CD4-positive, alpha-beta T cell treated with Interleukin-2 at 100 ng/mL for 4 hours (primary cell): ENCODE measurements at places on chromosomes 1 and 21.

DNA sequence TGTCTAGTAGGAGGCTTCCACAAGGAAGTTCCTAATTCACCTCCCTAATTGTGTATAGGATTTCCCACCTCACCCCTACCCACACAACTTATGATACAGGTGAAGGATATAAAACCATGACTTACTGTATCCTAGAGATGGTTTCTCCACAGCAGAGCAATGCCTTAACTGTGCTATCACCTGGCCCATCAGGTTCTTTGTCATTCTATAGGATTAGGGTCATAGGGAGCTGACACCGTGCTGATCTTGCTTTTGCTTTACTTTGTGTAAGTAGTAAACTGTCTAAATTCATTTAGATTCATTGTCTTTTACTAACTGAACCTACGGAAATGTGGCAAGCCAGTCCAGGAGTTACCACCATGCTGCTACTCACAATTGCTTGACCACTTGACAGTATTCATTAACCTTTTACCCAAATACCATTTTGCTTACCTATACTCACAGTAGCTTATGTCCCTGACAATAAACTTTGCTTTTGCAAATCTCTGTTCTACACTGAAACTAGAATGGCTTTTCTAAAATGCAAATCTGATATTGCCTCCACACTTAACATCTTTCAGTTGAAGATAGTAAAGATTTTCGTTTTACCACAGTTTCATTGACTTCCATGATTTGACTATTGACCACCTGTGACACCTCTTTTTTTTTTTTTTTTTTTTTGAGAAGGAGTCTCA lies 147.6 kb downstream of the IFI44 start:
- DNase-seq: no peak

DNA sequence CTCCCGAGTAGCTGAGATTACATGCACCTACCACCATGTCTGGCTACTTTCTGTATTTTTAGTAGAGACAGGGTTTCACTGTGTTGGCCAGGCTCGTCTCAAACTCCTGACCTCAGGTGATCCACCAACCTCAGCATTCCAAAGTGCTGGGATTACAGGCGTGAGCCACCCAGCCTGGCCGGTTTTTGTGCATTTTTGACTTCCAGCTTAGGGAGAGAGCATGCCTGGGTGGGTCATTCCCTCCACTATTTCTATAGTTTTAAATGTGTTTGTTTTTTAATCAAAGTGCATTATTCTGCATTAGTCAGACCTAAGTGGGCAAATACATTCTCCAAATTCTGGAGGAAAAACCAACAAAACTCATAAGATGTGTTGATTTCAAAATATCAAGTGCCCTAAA lies 207.4 kb upstream of the NRIP1 start:
- no peak for DNase-seq

GRCh38 chr1:21518774-21519455 lies 9.7 kb downstream of the ALPL start:
- no peak for DNase-seq

- DNase-seq: peak; percentile 20
Measured at GRCh38 chr1:25033828-25034705, 104.0 kb upstream of the RUNX3 start.

DNA sequence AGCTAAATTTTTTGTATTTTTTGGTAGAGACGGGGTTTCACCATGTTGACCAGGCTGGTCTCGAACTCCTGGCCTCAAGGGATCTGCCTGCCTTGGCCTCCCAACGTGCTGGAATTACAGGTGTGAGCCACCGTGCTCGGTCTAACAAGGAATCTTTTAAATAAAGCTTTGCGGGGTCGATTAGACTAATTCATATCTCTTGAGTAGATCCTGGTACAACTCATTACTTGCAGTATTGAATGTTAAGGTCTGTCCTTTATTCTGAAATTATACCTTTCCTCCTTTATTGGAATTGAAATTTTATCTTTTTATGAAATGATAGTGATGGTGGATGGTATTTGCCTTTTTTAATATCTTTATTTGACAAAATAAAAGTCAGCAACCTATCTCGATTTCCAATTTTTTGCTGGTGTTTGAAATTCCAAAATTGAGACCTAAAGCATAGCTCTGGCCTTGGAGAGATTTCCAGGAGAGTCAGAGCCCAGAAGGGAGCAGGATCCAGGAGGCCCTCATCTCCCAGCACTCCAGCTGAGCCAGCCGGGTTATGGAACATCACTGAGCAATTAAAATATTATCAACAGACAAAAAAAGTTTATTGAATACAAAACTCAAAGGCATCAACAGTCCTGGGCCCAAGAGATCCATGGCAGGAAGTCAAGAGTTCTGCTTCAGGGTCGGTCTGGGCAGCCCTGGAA lies 4.7 kb downstream of the S100A2 start:
- no peak for DNase-seq

DNA sequence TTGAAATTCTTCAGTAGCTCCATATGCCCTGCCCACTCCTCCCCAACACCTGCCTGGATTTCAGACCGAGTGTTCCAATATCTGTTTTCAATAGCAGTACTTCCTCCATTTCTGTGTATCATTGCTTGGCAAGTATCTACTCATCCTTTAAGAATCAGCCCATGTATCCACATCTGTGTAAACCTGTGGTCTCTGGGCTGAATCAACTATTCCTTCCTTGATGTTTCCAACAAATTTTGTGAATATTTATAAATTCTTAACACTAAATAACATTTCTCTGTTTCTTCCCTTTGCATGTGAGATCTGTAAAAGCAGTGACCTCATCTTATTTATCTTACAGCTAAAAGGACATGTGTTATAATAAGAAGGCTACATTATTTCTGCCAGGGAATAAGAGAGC lies 26.0 kb upstream of the UAP1 start:
- no peak for DNase-seq

GRCh38 chr1:95057351-95057750 lies 15.4 kb downstream of the ALG14 start:
- no peak for DNase-seq

GRCh38 chr1:91059157-91059556 lies 37.3 kb upstream of the ZNF644 start:
- DNase-seq: no peak

DNA sequence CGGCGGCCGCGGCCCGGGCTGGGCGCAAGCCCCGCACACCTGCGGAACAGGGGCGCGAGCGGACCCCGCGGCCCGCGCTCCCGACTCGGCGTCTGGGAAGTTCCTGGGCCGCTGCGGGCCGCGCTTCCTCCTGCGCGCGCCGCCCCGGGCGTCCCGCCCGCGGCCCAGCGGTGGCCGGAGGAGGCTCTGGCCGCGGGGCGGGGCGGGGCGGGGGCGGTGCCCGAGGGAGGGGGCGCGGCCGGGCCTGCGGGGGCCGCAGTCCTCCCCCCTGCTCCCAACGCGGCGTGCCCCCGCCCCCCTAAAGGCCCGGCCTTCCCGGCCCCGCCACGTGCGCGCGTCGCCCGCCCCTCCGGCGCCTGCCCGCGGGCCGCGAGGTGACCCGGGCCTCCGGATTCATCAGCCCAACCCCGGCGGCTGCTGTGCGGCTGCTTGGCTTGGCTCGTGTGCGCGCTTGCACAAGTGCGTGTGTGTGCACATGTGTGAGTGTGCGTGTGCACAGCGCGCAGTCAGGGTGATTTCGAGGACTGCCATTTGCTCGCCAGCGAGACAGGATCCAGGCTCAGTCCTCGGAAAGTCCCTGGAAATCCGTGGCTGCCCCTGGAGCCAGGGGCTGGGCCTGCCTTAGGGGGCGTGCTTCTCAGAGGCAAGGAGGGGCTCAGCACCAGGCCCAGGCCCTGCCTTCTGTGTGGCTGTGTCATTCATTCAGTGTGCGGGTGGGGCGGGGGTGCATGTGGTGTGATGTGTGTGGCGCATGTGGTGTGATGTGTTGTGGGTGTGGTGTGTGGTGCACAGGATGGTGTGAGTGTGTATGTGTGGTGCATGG lies at the start of gene C2CD2:
Gene C2CD2, minus strand, starts transcription at position 188 of the 823 bp plus-strand sequence. CDS start 370 bp downstream, outside the sequence.
- no peak for DNase-seq

- DNase-seq: no peak
Measured at GRCh38 chr1:154145986-154146385, 8.9 kb downstream of the NUP210L start.

DNA sequence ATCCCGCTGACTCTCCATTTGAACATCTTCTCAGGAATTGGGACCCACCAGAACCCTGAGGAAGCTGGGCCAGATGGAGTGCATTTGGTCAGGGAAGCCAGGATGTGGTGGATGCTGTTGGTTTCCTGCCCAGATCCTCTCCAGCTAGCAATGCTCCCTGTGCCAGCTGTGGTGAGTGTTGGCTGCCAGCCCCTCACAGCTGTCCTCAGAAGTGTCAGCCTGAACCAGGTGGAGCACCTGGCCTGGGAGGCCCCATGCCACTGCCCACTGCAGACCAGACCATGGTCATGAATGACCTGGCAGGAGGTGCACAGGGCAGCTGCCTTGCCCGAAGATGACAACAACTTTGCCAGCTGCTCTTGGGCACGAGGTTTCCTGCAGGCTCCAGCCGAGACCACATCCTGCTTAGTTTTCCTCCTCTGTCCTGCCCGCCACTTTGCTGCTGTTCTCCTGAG lies 54.4 kb downstream of the PRSS38 start:
- peak; percentile 17 for DNase-seq

- no peak for DNase-seq
Measured at GRCh38 chr1:55206210-55206609, 9.0 kb downstream of the USP24 start.

DNA sequence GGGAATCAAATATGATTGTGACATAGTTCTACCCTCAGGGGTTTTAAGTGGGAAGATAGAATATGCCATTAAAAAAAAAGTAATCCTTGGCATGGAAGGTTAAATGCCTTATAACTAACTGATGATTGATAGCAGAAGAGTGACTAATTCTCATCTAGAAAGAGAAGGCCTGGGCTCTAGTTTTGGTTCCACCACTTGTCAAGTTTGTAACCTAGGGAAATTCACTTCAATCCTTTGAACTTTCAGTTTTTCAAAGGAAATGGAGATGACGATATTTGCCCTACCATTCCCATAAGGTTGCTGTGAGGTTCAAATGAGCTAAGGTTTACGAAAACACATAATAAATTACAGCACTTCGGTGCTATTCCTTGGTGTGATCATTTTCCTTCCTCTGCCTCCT lies 88.5 kb downstream of the GPR88 start:
- no peak for DNase-seq

- DNase-seq: no peak
Measured at GRCh38 chr1:61869691-61870109, 127.4 kb downstream of the PATJ start.

DNA sequence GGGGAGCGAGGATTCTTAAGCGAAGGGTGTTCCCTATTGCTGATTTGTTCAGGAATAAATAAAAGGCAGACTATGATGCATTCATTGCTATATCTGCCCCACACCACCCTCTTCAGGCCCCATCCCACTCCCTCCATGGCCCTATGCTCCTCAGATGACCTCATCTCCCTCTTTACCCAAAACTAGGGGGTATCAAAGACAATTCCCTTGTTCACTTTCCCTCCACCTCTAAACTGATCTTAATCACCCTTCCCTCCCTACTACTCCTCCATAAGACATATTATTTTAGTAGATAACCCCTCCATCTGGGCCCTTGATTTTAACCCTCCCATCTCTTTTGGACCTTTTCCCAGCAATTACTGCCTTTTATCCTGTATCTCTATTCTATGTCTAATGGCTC lies 434.9 kb upstream of the RUNX1 start:
- no peak for DNase-seq

DNA sequence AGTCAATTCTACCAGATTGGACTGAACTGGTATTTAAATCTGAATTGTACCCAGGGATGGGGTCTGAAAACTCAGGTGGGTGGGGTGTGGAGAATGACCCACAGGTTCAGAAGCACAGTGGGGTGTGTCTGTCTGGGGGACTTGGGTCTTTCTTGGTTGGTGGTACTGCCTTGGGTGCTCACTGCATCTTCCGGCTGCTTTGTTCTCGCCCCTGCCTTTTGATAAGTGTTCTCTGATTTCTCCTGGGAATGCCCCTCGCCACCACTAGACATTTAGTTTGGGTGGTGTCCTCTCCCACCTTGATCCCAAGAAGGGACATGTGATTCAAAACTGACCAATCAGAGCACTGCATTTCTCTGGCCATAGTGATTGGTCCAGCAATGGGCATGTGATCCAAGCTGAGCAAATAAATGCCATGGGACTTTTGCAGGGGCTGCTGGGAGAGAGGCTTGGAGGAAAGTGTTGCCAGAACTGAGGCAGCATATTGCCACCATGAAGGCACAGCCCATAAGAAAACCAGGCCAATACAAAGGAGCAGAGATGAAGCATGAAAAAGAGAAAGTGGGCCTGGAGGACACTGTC lies 270.5 kb downstream of the NPHP4 start:
- DNase-seq: no peak

GRCh38 chr1:16615253-16616252 lies 2.2 kb upstream of the NBPF1 start:
- no peak for DNase-seq

GRCh38 chr1:54305906-54306514 lies 100.2 kb downstream of the SSBP3 start:
- DNase-seq: no peak

- DNase-seq: no peak
Measured at GRCh38 chr1:78292361-78292760, 198.4 kb upstream of the PTGFR start.

- no peak for DNase-seq
Measured at GRCh38 chr1:151175863-151176262, at the start of gene TMOD4. TMOD4 (minus strand) TSS chr1:151175981; CDS start chr1:151174875, 1,106 bp downstream.

DNA sequence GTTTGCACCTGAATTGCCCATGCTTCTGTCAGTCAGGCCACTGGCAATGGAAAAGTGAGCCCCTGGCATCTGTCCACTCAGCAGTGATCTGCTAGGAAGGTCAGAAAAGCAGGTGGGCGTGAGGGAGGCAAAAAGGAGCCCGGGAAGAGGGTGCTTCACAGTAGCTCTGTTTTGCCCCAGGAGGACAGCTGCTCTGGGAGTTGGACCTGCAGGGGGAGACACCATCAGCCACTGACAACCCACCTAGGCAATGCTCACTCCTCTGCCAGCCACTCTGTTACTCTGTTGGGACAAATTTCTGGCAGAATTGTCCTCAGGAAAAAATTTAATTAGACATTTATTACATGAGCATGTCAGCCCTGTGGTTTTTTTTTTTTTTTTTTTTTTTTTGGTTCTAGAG lies 146.4 kb downstream of the LRIG2 start:
- no peak for DNase-seq

- no peak for DNase-seq
Measured at GRCh38 chr1:151680391-151680790, 36.2 kb downstream of the CELF3 start.

DNA sequence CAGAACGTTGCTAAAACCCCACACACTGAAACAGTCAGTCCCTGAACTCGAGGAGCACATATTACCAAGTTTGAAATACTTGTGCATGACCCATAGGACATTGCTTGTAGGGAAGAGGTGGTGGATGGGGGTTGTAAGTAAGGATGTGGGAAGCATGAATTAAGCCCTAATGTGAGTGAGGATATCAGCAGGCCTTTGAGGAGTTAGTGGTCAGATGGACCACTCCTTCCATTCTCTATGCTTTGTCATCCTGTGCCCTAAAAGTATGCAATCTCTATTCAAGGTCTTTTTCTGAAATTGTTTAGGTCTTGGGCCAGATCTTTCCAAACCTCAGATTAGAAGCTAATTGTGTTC lies 70.9 kb upstream of the SAMSN1 start:
- DNase-seq: no peak

DNA sequence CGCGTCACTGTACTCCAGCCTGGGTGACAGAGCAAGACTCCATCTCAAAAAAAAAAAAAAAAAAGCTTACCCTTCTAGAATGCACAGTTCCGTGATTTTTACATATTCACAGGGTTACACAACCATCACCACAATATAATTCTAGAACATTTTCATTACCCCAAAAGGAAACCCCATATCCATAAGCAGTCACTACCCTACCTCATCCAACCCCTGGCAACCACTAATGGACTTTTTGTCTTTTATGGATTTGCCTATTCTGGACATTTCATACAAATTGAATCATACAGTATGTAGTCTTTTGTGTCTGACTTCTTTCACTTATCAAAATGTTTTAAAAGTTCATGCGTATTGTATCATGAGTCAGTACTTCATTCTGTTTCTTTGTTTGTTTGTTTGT lies 22.8 kb downstream of the SYF2 start:
- DNase-seq: no peak
